ENCODE measurements at places on chromosomes 1 and 21.

DNA sequence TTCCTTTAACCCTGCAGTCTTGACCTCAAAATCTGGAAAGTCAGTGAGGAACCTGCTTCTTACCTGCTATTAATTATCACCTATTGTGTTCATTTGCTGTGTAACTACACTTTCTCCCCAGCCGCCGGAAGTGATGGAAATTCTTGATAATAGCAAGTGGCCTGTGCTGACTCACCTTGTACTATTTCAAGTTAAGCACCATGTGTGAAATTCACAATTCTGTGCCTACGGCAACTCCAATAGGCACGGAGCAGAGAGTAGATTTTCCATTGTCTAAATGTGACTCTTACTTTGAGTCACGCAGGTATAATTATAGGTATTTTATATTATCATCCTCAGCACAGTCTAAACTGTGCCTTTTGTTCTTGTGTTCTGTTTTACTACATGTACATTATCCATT, 466.8 kb downstream of the KIF26B start:
- DNase-seq, result no peak

DNA sequence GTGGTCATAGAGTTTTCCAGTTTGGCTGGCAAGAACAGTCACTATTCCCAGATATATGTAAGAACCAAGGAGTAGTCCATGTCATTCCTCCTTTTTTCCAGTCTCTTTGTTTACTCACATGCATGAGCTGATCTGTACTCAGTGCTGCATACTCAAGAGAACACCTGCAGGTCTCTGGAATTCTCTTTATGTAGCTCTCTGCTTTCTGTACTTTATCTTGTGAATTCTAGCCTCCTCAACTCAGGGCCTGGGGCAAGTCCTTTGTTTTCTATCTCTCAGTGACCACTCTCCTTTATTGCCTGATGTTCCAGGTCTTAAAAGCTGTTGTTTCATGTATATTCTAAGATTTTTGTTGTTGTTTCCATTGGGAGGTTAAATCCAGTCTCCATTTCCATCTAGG, 478.9 kb downstream of the DPYD start:
- DNase-seq, result no peak

- no peak for DNase-seq
Observed at GRCh38 chr1:38331496-38332210, 285.1 kb upstream of the POU3F1 start.

DNA sequence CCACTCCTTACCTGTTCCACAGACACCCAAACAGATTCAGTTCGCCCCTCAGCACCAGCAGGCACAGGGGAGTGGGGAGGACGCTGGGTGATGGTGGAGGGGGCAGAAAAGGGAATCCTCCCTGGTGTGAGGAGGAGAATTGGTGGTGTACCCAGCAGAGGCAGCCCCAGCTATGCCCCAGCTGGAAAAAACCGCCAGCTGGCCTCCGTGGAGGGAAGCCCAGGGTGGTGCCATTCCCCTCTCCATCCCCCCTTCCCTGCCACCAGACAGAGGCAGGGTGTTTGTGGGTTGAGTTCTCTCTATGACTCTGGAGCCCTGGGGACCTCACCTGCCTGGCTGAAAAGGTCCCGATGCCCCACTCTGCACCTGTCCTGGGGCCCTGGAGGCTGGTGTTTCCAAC, 27.9 kb downstream of the OPTC start:
- DNase-seq, result no peak

- no peak for DNase-seq
Observed at GRCh38 chr1:210310562-210311153, 18.0 kb upstream of the HHAT start.

DNA sequence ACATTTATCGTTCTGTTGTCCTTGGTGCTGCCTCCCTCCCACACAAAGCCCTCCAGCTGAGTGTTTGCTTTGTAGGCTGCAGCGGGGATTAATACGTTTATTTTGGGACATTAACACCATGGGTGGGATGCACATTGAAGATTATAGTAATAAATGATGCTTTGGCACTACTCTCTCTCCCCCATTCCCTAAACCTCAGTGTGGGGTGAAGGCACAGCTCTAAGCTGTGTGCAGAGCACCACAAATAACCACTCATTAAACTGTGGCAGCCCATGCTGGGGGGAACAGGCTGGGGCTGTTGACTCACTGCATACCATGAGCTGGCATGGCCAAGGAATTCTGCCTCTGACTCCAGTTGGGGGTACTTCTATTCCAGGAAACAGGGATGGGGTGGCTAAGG, 7.7 kb downstream of the PCP4L1 start:
- no peak for DNase-seq
